ENCODE measurements at places on chromosomes 4 and X.

- DNase-seq = no peak
These were observed 321.6 kb downstream of the TENM3 start for GRCh38 chr4:182564724-182565369.

GRCh38 chr4:102707150-102707549 lies 53.6 kb downstream of the MANBA start:
- DNase-seq = no peak

DNA sequence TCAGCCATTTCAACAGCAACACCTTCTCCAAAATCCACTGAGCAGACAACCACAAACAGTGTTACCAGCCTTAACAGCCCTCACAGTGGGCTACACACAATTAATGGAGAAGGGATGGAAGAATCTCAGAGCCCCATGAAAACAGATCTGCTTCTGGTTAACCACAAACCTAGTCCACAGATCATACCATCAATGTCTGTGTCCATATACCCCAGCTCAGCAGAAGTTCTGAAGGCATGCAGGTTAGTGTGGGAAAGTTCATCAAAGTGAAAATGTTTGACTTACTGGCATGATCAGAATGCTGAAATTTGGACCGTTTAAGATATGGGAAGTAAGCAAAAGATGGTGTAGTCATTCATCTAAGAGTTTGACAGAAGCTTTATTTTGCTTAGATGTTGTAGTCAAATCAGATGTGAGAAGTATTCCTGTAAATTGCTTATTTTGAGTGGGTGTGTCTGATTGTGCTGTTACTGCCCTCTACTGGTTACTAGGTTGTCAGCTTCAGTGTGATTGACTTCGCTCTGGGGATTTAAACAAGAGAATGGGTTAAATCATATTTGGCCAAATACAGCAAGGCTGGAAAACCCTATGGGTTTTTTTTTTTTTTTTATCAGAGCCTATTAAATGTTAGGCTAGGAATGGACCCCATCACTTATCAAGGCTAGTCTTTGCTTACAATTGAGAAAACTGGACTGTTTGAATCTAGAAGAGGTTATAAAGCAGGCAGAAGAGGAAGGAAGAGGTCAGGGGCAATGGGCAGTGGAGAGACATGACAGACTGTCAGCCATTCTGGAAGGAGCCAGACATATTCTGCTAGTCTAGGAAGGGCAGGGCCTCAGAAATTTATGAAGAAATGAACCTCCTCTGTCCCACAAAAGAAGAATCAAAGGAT lies 130.3 kb downstream of the DIPK2B start:
- no peak for DNase-seq

DNA sequence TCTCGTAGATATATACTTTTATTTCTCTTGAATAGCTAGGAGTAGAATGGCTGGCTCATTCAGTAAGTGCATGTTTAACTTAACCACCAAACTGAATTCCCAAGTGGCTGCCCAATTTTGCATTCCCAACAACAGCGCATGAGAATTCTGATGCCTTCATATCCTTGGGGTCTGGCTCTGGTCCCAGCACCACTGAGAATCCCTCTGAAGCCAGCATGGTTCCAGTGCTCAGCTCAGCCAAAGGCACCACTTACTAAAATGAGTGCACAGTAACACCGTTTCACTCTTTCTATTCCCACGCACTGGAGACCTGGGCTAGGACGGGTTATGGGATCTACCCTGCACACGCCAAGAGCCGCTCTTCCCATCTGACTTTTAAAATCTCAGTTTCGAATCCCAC lies 60.4 kb downstream of the CASP3 start:
- DNase-seq = no peak

GRCh38 chr4:15197005-15197404 lies 194.7 kb downstream of the CPEB2 start:
- no peak for DNase-seq

DNA sequence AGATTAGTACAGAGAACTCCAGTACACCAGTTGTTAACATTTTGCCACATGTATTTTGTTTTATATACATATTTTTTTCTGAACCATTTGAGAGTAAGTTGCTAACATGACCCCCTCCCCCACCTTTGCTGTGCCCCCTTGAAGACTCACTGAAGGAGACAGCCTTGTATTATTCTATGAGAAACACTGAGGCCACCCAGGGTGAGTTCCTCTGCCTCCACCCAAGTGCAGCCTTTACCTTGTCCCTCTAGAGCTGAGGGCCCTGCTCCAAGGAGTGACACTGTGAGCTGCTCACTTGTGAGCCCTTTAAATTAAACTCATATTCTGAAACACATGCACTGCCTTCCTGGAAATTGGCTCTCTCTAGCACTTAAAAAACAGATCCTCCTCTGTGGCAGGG lies 21.1 kb downstream of the KIT start:
- DNase-seq = no peak

DNA sequence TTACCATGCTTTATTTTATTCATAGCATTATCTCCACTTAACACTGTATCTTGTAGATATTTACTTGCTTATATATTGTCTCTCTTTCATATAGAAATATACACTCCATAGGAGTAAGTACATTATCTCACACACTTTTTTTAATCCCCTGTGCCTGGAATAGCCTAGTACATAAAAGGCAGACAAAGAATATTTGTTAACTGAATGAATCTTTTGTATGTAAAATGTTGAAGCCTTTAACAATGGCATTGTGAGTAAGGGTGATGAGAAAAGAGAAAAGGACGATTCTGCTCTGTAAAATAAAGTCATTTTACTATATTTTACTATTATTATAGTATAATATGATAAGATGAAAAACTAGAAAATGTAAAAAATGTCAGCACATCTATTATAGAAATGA lies 97.7 kb upstream of the PDHA2 start:
- DNase-seq = no peak

GRCh38 chr4:5851637-5852301 lies 41.1 kb downstream of the CRMP1 start:
- no peak for DNase-seq

DNA sequence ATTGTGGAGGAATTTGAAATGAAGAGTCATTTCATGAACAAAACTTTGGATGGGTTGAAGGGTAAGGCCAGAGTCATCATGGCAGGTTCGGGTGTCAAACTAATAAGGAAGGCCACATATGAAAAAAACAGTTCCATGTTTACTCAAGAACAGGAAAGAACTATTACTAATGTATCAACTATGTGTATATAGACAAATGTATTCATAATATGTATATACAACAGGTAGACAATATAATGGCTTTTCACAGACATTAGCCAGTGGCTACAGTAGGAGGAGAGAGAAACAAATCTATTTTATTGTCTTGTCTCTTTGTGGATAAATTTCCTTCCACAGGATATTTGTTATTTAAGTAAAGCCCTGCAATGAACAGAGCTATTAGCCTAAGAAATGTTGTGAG lies 101.1 kb downstream of the CBLL2 start:
- DNase-seq = no peak

- DNase-seq = no peak
These were observed 87.8 kb downstream of the SPRY1 start for GRCh38 chr4:123484291-123484926.

GRCh38 chr4:92600638-92601037 lies 296.9 kb downstream of the GRID2 start:
- DNase-seq = no peak

DNA sequence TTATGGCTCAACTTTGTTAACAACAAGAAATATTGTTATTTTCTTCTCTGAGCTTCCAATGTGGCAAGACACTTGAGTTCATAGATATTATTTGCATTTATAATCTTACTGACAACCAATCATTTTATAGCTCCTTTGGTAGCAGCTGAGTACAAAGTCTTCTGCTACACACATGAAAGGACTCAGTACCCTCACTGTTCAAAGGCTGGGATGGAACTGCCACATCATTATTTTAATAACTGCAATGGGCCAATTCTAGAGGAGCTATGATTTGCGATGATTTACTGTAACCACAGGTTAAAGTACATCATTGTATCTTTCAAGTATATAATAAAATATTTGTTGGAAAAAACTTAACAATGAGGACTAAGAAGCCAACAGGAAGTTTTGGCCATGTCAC lies 10.9 kb downstream of the MTTP start:
- DNase-seq = no peak

GRCh38 chr4:683982-684622 lies 4.8 kb downstream of the SLC49A3 start:
- peak; percentile 83 for DNase-seq

DNA sequence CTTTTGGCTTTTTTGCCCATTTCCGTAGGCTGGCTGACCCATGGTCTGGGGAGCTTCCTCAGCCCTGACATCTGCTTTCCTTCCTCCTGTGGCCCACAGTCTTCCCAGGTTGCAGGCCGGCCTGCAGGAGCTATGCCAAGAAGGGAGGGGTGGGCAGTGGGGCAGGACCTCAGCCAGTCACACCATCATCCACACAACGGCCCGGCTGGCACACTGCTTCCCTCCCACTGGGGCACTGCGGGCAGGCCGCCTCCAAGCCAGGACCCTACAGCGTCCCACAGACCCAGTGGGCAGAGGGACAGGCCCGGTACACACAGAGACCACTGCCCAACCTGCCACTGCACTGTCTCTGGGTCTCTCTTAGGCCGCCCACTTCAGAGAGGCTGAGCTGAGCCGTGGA lies 38.0 kb downstream of the CTBP1 start:
- peak; percentile 22 for DNase-seq

- DNase-seq = no peak
These were observed 975.9 kb downstream of the STIM2 start for GRCh38 chr4:27836523-27836922.

DNA sequence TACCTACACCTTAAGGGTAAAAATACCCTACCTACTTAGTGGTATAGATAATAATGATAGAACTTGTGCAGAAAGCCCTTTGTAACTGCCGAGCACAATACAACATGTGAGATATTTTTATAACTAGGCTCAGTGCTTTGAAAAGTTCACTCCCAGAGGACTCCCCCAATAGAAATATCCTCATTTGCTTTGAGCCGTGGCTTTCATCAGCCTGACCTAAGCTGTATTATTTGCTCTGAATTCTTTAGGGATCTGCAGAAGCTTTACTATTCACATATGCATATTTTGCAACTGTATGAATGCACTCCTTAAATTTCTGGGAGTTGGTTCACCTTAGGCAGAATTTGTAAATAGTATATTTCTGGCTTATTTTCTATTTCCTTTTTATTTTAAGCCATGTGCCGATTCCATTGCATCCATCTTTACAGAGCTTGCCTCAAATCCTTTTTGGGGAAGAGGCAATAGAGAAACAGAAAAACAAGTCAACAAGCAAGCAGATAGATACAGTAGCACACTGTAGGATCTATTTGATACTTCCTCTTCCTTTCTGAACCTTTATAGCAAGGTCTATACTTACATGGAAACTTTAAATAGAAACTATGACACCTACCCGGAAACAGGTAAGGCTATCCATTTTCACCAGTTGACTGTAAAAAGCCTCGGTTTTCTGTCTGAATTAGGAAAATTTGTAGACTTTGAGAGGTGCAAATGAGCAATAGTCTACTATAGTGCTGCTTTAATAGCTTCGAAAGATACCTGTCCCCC lies 242.5 kb upstream of the VCX3A start:
- DNase-seq = no peak

GRCh38 chrX:67545036-67545821 lies 1.4 kb downstream of the AR start:
- peak; percentile 33 for DNase-seq

DNA sequence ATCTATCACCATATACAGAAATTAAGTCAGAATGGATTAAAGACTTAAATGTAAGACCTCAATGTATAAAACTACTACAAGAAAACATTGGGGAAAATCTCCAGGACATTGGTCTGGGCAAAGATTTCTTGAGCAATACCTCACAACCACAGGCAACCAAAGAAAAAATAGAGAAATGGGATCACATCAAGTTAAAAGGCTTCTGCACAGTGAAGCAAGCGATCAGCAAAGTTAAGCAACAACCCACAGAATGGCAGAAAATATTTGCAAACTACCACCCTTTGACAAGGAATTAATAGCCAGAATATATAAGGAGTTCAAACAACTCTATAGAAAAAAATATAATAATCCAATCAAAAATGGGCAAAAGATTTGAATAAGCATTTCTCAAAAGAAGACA lies 236.9 kb upstream of the EMCN start:
- no peak for DNase-seq

- no peak for DNase-seq
These were observed 64.7 kb downstream of the ANTXR2 start for GRCh38 chr4:80008351-80008750.

- DNase-seq = no peak
These were observed 119.0 kb upstream of the PDLIM3 start for GRCh38 chr4:185654311-185654710.

GRCh38 chrX:19360903-19361302 lies 17.2 kb downstream of the PDHA1 start:
- no peak for DNase-seq

DNA sequence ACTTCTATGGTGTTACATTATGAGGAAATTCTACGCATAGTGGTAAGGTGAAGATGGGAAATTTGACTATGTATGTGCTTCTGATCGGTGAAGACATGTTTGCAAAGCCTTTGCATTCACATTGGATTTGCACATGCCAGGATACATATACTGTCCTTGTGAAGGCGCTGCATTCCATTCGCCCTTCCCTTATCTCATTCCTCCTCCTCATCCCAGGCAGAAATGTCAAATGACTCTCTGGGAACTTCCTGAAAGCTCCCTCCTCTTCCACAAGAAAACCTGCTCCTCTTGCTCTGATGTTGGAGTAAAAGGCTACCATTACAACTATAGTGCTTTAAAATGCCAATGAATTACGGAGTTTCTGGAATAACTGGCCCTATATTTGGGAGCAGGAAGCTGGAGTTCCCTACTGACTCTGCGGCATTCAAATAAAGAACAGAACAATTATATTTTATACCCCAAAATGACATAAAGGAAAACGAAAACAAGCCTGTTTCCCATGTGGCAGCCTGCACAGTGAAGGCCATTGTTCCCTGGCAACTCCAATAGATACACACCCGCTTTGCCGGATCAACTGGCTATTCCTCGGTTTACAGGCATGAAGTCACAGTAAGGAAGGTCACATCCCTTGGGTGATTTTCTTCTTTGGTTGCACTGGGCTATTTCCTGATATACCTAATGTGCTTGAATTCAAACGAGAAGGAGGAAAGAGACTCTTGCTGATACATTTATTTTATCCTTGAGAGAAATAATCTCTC lies 84.5 kb downstream of the AREG start:
- DNase-seq = no peak

DNA sequence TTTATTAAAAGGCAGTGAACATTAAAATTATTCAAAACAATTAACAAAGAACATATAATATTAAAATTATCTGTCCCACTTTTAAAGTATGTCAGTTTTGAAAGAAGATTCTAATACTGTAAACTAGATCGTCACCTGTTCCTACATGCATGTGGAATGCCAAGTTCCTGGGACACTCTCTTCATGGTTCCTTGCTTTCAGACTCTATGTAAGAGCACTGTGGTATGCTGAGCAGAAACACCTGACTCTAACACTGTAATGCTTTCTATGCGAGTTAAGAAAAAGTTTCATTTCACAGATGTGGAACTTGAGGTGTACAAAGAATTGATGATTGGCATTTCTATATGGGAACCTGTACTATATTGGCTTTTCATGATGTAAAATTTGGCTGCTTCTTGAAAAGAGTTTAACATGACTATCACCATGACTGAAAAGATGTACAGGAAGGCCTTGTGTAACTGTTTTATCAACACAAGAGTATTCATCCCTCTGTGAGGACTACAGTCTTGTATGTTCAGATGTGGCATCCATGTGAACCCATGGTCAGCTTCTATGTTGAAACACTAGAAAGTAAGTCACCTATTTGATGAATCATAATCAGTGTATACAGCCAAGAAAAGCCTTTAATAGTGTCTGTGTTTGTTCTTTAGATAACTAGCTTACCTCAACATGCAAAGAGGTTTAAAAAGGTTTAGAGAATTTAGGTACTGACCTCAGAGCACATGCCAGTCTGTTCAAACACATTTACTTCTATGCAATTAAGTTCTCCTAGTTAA lies 354.5 kb downstream of the ARHGAP24 start:
- DNase-seq = no peak

Data from left cardiac atrium (tissue), 4 donors.